ENCODE measurements at places on chromosomes 7 and 10.

- DNase-seq: no peak
Measured at GRCh38 chr7:70389531-70390151, 742.3 kb upstream of the GALNT17 start.

DNA sequence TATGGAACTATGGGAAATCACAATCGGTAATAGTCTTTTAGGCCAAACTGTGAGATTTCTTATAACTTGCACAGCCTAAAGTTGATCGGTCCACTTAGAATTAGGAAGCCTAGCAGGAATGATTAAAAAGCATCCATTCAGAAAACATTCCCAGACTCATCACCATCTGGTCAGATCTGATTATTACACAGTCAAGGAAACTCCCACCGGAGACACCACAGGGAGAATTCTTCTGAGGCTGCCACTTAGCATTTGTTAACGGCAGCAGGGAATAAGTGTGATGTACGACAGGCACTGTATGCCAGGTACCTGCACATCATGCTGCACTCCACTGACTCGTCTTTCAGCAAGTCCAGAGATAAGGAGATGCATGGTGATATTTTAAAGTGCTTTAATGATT, 227.6 kb upstream of the STEAP1 start:
- no peak for DNase-seq

GRCh38 chr7:151827620-151828019, 49.3 kb downstream of the PRKAG2 start:
- no peak for DNase-seq

GRCh38 chr7:121062671-121063279, 74.3 kb downstream of the CPED1 start:
- DNase-seq: no peak

GRCh38 chr7:23662984-23663313, 17.1 kb upstream of the FAM221A start:
- DNase-seq: no peak

All from ACHN (cell line).